NCI-H146 (cell line): ENCODE measurements at places on chromosomes 3 and 15.

- no peak for DNase-seq
Observed at GRCh38 chr3:138442433-138442832, 8.0 kb downstream of the ESYT3 start.

GRCh38 chr15:78054966-78055365 is 22.5 kb downstream of the TBC1D2B start:
- no peak for DNase-seq

DNA sequence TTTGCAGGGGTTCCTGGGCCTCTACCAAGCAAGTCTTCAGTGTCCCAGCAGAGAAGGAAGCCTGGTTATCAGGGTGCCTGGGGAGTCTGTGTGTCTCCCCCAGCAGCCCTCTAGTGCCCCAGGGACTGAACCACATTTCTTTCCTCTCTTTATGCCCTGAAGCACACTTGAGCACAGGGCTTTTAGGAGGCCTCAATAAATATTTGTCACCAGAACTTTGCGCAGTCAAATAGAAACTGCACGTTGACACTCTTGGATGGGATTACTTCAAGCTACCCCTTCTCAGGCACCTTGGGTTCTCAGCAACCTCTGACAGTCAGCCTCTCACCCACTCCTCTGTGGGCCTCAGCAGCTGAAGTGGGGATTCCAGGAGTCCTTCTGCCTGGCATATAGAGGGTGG is 226.6 kb upstream of the HES1 start:
- DNase-seq, result no peak

DNA sequence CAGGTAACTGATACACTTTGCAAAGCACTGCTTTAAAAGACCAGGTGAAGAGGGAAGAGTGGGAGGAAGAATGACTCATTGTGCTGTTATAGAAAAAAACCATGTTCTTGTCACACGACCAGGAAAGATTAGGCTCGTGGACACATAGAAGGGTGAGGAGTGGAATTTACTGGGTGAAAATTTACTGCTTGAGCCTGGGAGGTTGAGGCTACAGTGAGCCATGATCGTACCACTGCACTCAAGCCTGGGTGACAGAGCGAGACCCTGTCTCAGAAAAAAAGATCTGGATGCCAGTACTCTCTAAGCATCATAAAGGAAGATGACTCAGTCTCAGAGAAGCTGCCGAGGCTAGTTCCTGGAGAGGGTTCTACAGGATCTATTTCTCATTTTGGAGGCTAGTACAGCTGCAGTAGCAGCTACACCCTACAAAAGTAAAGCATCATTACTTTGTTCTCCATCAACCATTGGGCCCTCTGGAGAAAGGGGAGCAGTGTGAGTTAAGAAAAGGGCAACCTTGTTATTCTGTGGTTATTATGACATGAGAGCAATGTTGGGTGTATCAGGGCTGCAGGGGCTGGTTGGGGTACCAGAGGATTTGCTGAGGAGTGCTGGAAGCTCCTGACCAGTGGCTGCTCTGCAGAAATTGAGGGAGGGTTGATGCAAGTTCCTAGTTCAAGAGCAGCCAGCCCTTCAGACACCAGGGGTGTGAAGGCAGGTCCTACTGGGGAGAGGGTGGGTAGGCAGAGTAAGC is 75.4 kb downstream of the CMTM8 start:
- DNase-seq, result no peak

GRCh38 chr3:69063636-69064035 is 11.5 kb upstream of the TMF1 start:
- no peak for DNase-seq

- peak; percentile 14 for DNase-seq
Observed at GRCh38 chr15:83205725-83206324, 1.8 kb downstream of the HDGFL3 start.

GRCh38 chr3:72753495-72753894 is 94.8 kb downstream of the SHQ1 start:
- no peak for DNase-seq

- no peak for DNase-seq
Observed at GRCh38 chr3:72814308-72814707, 33.9 kb downstream of the SHQ1 start.

- no peak for DNase-seq
Observed at GRCh38 chr15:86647810-86648440, 568.3 kb downstream of the AGBL1 start.

DNA sequence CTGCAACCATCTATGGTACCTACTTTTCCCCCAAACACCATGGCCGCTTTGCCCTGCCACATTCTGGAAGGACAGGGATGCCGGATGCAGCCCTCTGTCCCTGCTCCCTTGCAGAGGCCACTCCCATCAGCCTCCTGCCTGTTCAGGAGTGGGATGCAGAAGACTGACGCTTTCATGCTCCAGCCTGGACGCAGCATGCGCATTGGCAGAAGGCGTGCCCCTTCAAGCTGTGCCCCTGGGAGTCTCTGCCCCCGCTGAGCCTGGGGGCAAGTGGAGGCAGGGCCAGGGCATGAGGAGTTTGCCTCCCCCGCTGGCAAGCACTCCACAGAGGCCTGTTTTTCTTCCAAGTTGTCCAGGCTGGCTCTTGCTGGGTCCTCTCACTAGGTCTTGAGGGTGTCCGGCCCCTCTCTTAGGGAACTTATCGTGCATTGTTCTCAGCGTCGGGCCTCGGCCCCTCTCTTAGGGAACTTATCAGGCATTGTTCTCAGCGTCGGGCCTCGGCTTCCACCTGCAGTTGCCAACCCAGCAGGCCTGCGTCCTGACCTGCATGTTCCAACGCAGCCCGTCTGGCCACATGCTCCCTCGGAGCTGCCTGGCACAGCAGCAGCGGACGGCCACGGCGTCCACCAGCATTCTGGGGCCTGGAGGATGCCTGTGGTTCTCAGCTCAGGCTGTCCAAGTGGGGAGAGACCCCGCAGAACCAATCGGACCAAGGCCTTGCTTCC is 14.6 kb upstream of the SNRPA1 start:
- DNase-seq, result no peak

DNA sequence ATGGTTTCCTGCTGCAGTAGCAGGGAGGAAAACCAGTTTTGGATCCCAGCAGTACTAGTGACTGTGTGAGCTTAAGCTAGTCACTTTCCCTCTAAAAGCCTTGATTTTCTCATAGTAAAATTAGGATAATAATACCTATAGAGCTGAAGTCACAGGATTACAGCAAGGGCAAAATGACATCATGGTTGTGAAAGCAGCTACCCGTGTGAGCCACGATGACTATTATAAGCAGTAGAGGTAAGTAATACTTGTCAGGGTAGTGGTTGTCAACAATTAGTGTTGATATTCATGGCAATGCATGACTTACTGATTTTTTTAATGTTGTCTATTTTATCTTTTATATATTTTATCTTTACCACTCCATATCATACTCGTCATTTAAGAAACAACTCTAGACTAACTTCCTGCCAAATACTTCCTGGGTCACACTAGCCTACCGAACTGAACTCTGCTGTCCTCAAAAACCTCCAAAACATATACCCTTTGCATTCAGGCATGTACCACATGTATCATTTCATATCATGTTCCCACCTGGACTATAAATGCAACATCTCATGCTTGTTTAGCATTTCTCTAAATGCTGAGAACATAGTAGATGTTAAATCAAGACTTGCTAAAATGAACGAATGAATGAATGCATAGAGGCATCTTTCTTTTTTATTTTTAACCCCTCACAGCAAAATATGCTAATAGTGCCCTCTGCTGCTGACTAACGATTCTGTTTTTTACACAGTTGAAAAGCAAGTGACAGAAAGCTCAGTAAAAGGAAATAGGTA is 172.6 kb downstream of the P3H2 start:
- peak; percentile 75 for DNase-seq

DNA sequence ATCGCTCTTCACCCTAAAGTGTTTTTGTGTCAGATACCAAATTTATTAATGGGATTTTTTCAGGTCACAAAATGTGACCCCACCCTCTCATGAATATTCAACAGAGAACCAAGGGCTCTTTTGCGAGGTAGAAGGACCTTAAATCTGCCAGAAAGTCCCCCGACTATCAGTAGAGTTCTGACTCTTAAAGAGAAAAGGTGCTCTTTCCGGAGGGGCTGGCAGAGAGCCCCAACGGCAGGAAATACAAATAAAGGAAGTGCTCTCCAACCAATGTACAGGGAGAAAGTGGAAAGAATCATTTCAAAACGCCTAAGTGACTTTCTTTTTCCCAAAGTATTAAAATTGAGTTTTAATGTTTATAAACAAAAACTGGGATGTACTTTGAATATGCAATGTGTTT is 517.2 kb downstream of the FOXP1 start:
- DNase-seq, result no peak

DNA sequence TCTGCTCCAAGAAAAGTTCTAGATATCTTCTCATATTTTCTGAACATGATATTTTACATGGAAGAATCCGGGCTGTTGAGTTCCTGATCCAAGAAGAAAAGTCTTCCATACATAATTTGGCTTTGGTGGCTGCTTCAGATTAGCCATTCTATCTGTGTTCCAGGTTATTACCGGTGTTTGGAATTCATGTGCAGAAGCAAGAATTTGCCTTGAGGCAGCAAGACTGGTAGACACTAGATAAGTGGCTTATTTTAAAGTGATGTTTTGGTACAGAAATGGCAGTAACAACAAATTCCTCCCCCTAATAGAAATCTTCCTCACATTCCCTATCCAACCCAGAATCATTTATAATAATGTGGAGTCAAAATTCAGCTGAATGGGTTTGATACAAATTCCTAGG is 29.2 kb downstream of the MITF start:
- DNase-seq, result no peak

DNA sequence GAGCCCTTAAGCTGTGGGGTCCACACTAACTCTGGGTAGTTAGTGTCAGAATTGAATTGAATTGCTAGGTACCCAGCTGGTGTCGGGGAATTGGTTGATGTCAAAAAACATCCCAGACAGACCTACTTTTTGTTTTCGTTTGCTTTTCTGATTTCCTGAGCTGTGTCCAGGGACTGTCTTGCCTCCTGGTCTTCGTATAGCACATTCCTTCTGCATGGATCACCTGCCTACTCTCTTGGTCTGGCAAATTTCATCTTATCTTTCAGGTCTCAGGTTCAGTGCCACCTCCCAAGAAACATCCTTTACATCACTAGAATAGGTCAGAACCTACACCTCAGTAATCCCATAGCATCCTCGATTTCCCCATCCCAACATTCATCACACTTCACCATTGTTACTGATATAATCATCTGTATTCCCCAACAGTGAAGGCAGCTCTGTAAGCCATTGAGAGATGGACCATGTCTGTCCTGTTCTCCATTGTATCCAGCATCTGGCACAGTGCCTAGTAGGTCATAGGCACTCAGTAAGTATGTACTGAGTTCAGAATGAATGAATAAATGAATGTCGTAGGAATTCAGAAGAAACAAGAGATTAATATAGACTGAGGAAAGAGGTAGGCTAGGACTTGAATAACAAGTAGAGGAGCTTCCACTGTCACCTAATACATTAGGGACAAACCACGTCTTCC is 81.2 kb downstream of the ANP32A start:
- no peak for DNase-seq

DNA sequence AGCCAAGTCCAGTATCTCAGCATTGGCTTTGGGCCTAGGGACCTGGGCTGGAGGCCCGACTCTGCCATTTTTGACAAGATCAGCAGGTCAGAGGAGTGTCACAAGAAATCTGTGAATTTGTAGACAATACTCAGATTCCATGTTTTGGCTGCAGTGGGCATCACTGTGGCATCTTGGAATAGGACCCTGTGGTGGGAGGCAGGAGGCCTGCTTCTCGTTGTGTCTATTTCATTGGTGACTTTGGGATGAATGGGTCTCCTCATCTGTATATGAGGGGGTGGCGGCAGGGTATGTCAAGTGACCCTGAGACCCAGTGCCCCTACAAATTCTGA is 3.3 kb downstream of the C15orf39 start:
- DNase-seq, result no peak

GRCh38 chr15:92901072-92901761 is 1.1 kb downstream of the CHD2 start:
- DNase-seq, result no peak

GRCh38 chr15:48244921-48245320 is 38.8 kb downstream of the SLC12A1 start:
- no peak for DNase-seq

DNA sequence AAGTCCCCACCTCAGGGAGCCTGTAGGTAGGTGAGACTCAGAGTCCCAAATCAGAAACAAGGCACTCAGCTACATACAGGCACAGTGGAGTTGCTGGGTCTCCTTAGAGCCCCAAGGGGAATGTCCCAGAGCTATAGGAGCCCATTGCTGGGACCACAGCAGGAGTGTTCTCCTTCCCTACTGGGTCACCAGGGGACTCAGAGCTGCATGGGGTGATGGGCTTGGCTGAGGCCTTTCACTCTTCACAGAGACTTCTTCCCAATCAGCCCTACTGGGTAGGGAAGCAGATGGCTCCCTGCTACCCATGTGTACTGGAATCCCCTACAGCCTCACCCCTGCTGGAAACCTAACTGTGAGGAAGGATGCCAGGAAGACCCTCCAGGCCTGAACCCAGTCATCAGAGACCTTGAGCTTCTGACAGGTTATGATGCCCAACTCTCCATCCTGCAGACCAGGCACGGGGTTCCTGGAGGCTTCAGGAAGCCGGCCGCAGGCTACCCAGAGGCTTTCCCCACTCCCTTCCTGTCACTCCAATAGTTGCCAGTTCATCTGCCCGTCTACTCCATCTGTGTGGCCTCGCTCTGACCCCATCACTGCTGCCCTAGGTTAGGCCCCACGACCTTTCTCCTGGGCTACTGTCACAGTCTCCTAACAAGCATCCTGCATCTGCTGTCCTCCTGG is 24.0 kb downstream of the RASGRF1 start:
- DNase-seq, result no peak

- DNase-seq, result peak; percentile 65
Observed at GRCh38 chr3:48552111-48552951, 4.3 kb downstream of the PFKFB4 start.

- DNase-seq, result no peak
Observed at GRCh38 chr3:150069154-150069527, 98.4 kb upstream of the PFN2 start.

DNA sequence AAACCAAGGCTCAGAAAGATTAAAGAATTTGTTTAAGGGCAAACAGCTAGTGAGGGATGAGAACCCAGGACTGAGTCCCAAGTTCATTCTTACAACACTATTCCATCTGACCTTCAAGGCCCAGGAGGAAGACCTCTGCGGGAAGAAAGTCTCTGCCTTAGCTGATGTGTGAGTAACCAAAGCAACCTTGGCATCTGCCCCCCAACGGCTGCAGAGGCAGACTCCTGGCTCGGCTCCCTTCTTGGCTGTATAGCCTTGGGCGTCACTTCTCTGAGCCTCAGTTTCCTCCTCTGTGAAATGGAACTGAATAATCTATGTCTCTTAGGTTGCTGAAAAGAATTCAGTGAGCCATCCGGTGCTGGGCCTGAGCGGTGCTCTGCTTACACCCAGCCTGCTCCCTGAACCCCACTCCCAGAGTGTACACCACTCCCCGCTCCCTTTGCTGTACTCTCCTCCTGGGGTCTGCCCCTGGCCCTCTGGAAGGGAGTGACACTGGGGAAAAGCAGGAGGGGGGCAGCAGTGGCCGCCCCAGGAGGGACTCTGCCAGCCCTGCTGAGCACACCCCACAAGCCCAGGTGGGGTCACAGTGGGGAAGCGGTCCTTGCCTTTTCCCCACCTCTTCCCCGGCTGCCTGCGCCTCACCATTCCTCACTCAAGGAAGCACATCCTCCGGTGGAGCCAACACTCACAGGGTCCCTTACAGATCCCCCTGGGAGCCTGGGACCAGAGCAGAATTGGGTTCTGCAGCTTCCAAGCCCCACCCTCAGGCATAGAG is 97.3 kb downstream of the IQSEC1 start:
- no peak for DNase-seq
